ENCODE measurements at places on chromosomes 12 and 14.
A peak's percentile ranks its signal among the peaks of the same experiment; 100 is the strongest.

DNA sequence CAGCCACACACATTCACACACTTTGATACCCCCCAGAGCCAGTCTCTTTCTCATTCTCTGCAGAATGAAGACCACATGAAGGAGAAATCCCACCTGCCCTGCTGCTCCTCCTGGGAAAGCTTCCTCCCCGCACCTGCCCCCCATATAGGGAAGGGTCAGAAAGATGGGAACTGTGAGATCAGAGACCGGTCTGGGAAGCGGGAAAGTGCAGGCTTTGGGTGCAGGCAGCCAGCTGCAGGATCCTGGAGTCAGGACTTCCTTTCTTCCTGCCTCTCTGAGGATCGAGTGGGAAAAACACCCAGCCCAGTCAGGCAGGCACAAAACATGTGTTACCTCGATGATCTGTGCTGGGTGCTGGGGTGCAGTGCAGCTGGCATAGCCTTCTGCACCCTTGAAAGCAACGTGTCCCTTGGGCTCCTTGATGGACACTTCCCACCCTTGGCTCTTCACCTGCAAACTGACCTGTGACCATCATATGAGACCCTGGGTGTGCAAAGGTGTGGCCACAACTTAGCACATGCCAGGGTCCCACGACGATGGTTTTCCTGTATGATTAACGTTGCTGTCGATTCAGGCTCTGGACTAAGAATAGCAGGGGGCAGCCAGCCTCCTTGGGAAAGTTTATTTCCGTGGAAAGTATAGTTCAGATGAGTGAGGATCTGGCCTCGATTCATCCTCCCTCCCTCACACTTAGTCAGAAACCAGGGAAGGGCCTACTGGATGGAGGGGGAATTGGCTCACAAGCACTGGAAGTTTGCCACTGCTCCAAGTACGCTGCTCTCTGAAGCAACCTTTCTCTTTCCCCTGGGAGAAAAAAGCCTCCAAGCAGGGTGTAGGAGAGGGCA lies 105.4 kb upstream of the MED13L start:
- no peaks in the 10 kb centered on the region for H3K36me3 ChIP-seq
- DNase-seq, result peak; percentile 80
- peaks cover 19% of the 10 kb centered on the region for H3K4me1 ChIP-seq
- H3K4me3 ChIP-seq, result no peak overlapping the region
- H3K27ac ChIP-seq, result peak overlapping the region; percentile 68

- no peak for DNase-seq
- no peak overlapping the region for H3K27ac ChIP-seq
- H3K4me1 ChIP-seq, result no peaks in the 10 kb centered on the region
- no peak overlapping the region for H3K4me3 ChIP-seq
- H3K36me3 ChIP-seq, result no peaks in the 10 kb centered on the region
Observed at GRCh38 chr14:38536376-38537038, 280.6 kb upstream of the CLEC14A start.

GRCh38 chr14:24780281-24780680 lies 146.3 kb upstream of the GZMB start:
- no peaks in the 10 kb centered on the region for H3K4me1 ChIP-seq
- no peaks in the 10 kb centered on the region for H3K27me3 ChIP-seq
- no peak overlapping the region for H3K4me3 ChIP-seq
- no peak overlapping the region for H3K27ac ChIP-seq
- no peaks in the 10 kb centered on the region for H3K36me3 ChIP-seq

DNA sequence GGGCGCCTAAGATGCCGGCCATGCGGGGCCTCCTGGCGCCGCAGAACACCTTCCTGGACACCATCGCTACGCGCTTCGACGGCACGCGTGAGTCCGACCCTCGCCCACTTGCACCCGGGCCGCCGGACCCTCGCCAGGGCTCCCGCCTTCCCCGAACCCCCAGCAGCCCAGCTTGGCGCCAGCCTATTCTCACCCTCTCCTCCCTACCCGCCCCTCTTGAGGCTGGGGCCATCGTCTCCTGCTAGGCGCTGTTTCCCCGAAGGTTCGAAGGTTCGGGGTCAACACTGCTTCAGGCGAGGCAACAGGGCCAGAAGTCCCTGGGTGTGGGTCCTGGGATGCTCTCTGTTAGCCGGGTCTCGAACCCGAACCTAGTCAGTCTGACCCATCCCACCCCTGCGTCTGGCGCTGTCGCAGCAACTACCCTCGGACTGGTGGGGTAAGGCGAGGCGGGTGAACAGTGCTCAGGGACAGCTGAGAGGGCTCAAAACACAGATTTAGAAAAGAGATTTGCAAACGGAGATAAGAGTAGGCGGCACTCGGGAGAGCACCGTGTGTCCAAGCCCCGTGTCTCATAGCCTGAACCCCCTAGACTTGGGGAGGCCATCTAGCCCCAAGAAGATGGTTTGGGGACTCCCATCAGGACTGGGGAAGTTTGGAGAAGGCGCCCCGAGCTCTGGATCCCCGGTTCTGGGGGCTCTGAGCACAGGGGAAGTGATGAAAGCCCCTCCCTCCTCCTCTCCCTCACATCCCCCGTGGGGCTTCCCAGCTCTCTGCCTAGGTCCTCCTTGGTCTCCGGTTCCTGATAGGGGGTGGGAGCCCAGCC lies 787 bp downstream of the KCNH3 start:
- H3K36me3 ChIP-seq, result no peaks in the 10 kb centered on the region
- peak; percentile 7 for DNase-seq
- no peak overlapping the region for H3K27ac ChIP-seq

DNA sequence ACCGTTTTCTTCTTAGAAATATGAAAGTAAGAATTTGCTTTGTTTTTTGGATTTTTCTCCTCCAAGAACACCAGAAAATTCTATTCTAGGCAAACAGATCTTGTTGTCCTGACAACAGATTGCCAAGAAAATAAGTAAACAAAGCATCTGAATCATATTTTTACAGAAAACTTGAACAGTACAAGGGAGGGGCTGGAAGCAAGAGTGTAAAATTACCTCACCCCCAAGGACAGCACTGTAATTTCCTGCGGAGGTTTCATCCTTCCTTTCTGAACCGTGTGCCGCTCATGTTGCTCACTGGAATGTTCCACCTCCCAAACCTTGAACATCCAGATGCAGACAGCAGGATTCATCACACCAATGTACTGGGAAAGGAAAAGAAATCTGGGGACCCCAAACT lies 5.4 kb upstream of the CAMKK2 start:
- no peaks in the 10 kb centered on the region for H3K27me3 ChIP-seq
- no peak overlapping the region for H3K4me3 ChIP-seq
- DNase-seq, result no peak
- H3K36me3 ChIP-seq, result no peaks in the 10 kb centered on the region

GRCh38 chr12:85713373-85713772 lies 122.8 kb downstream of the RASSF9 start:
- no peaks in the 10 kb centered on the region for H3K4me1 ChIP-seq
- no peaks in the 10 kb centered on the region for H3K36me3 ChIP-seq
- no peak overlapping the region for H3K27ac ChIP-seq
- no peaks in the 10 kb centered on the region for H3K27me3 ChIP-seq
- no peak for DNase-seq

GRCh38 chr12:109531411-109531810 lies 41.9 kb downstream of the MMAB start:
- H3K36me3 ChIP-seq, result no peaks in the 10 kb centered on the region
- H3K27me3 ChIP-seq, result no peaks in the 10 kb centered on the region
- no peak overlapping the region for H3K4me3 ChIP-seq
- peak overlapping the region; percentile 33 for H3K27ac ChIP-seq

DNA sequence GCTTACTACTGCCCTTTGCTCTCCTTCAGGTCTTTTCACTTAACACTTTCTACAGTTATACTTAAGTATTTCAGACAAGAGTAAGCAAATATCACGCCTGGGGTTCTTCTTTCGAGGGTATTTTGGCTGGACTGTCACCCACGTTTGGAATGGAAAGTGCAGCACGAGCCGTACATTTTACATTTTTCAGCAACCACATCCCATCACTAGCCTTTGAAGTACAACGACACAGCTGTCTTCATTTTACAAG lies 349 bp upstream of the FAM177A1 start:
- H3K27me3 ChIP-seq, result no peaks in the 10 kb centered on the region
- H3K4me3 ChIP-seq, result peak overlapping the region; percentile 35
- peaks cover 21% of the 10 kb centered on the region for H3K4me1 ChIP-seq
- H3K27ac ChIP-seq, result peak overlapping the region; percentile 97
- DNase-seq, result no peak

- no peak overlapping the region for H3K4me3 ChIP-seq
- no peaks in the 10 kb centered on the region for H3K27me3 ChIP-seq
- H3K36me3 ChIP-seq, result no peaks in the 10 kb centered on the region
- H3K4me1 ChIP-seq, result peaks cover 14% of the 10 kb centered on the region
- H3K27ac ChIP-seq, result no peak overlapping the region
Observed at GRCh38 chr14:76768671-76769500, 7.6 kb downstream of the VASH1 start.

DNA sequence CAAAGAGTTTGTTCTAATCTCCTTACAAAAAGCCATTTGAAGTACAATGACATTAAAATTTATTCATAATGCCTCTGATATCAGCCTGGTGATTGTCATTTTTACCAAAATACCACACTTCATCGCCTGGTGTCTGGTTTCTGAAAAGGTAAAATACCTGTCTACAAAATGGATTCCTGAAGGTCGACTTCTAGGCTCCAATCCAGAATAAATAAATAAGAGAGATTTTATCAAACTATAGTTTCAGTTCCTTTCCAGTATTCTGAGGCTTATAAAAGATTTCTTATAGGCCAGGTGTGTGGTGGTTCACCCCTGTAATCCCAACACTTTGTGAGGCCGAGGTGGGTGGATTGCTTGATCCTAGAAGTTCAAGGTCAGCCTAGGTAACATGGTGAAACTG lies 340.7 kb downstream of the SLC16A7 start:
- H3K27ac ChIP-seq, result no peak overlapping the region
- no peaks in the 10 kb centered on the region for H3K36me3 ChIP-seq
- no peak overlapping the region for H3K4me3 ChIP-seq
- no peak for DNase-seq
- H3K4me1 ChIP-seq, result peaks cover 9% of the 10 kb centered on the region
- no peaks in the 10 kb centered on the region for H3K27me3 ChIP-seq

DNA sequence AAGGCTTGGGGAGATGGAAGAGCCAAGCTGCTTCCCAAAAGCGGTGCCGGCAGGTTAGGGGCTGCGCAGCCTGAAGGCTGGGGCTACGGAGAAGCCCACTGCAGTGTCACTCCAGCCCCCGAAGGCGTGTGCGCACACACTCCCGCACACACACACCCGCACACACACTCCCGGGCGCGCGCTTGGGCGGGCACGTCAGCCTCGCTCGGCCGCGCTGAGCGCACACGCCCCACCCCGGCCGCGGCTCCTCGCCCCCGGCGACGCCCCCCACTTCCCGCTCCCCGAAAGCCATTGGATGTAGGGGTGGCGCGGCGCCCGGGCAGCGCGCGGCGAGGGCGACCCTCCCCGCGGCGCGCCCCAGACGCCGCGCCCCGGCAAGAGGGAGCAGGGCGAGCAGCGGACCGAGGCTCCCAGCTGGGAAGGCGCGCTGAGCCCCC lies at the start of gene KCNK10:
Gene KCNK10, minus strand, starts transcription at position 184 of the 437 bp plus-strand sequence. CDS start 471 bp downstream, outside the sequence.
- H3K27ac ChIP-seq, result no peak within 1 kb of the TSS
- H3K27me3 ChIP-seq, result peaks cover 93% of the 10 kb centered on the region
- no peak for DNase-seq
- H3K36me3 ChIP-seq, result no peaks in the 10 kb centered on the region
- H3K4me1 ChIP-seq, result peaks cover 10% of the 10 kb centered on the region

- no peak overlapping the region for H3K27ac ChIP-seq
- H3K36me3 ChIP-seq, result no peaks in the 10 kb centered on the region
- H3K4me1 ChIP-seq, result peaks cover 13% of the 10 kb centered on the region
Observed at GRCh38 chr14:34058510-34058909, 107.6 kb upstream of the EGLN3 start.

DNA sequence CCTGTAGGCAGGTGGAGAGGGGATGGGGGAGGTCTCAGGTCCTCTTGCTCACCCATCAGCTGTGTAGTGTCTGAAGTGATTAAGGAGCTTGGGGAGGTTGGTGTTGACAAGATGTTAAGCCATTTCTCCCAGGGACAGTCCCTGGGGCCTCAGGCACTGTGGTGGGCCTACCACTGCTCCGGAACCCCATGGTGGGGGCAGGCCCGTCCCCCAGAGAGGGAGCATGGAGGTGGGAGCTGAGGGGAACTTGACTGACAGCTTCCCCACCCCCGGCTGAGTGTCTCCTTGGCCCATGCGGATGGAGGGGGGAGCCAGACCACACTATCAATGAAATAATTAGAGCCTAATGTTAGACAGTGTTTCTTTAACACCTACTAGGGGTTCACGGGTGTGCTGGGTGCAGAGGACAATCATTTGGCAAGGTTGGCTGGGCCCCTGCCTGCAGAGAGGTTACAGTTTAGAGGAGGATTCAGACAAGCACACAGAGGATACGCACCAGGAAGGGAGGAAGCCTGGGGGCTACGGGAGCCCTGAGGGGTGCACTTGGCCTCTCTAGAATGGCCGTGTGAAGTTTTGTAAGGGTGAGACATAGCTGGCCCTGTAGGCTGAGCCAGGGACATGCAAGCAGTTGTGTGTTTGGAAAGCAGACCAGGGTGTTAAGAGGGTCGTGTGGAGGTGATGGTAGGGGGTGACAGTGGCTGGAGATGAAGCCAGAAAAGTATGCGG lies 19.3 kb upstream of the KRT80 start:
- DNase-seq, result no peak
- H3K4me1 ChIP-seq, result no peaks in the 10 kb centered on the region
- no peak overlapping the region for H3K4me3 ChIP-seq
- H3K27ac ChIP-seq, result no peak overlapping the region

GRCh38 chr14:101634850-101635748 lies 73.8 kb downstream of the DIO3 start:
- H3K36me3 ChIP-seq, result no peaks in the 10 kb centered on the region
- H3K4me1 ChIP-seq, result no peaks in the 10 kb centered on the region
- DNase-seq, result no peak
- H3K27ac ChIP-seq, result no peak overlapping the region

- no peak for DNase-seq
- H3K27me3 ChIP-seq, result peaks cover 7% of the 10 kb centered on the region
Observed at GRCh38 chr12:112686373-112686772, 105.2 kb upstream of the RPH3A start.

- no peaks in the 10 kb centered on the region for H3K36me3 ChIP-seq
- peak overlapping the region; percentile 100 for H3K27ac ChIP-seq
Observed at GRCh38 chr14:68979722-68980451, 785 bp upstream of the ACTN1 start.
